Stimulated activated naive CD4-positive, alpha-beta T cell (primary cell): ENCODE measurements at places on chromosomes 7 and 10.

GRCh38 chr10:30917789-30918188, 113.9 kb downstream of the ZNF438 start:
- DNase-seq, result no peak

DNA sequence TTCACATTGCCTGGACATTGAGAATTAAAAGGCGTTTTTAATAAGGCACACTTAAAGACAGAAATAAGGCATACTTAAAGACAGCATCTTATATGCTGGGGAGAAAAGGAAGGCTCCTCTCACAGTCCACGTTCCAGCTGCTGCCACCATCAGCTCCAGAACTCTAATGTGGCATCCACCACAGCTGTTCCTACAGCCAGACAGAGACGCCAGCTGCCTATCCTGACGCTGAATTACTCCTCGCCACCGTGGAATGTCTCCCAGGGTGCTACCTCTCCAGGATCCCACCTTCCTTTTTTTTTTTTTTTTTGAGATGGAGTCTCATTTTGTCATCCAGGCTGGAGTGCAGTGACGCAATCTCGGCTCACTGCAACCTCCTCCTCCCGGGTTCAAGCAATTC, 30.8 kb downstream of the SLC37A3 start:
- no peak for DNase-seq

DNA sequence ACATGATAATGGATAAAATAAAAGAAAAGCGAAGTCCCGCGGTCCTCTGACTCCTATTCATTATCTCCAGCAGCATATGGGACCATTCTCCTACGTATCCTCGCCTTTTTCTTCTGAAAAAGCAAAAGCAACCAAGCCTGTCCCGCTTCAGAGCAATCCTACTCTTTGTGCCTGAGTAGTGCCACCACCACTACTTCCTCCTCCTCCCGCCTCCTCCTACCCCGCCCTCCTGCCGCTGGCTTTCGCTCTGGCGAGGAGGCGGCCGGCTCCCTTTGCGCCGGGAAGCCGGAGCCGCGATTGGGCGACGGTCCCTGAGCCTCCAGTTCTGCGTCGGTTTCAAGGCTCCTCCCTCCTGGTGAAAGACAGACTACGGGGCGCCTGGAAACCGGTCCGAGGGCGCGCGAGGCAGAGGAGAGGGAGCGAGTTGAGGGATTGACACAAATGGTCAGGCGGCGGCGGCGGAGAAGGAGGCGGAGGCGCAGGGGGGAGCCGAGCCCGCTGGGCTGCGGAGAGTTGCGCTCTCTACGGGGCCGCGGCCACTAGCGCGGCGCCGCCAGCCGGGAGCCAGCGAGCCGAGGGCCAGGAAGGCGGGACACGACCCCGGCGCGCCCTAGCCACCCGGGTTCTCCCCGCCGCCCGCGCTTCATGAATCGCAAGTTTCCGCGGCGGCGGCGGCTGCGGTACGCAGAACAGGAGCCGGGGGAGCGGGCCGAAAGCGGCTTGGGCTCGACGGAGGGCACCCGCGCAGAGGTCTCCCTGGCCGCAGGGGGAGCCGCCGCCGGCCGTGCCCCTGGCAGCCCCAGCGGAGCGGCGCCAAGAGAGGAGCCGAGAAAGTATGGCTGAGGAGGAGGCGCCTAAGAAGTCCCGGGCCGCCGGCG, at the start of gene FZD1:
TSS of gene FZD1 (plus strand) at position 388 of the 878 bp plus-strand sequence. CDS start at position 836, 448 bp downstream.
- no peak for DNase-seq

DNA sequence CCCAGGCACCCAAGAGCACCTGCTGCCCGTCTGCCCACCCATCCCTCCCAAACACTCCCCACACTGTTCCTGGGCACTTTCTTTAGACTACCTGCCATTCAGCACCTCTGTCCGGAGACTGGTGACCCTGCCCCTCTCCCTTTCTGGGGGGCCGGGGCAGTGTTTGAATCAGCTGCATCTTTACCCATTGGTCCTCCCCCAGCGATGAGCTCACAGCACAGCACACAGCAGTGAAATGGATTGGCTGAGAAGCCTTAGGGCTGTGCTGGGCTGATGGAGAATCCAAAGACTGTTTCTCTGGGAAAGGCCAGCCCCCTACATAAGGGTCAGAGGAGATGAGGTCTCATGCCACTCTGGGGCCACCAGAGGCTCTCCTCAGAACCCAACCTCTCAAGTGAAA, 40.2 kb downstream of the VWA2 start:
- no peak for DNase-seq

GRCh38 chr7:14687777-14688176, 214.8 kb downstream of the DGKB start:
- DNase-seq, result no peak

GRCh38 chr10:14659626-14660196, 115.0 kb downstream of the FAM107B start:
- DNase-seq, result peak; percentile 65

GRCh38 chr7:128384726-128385125, 23.2 kb upstream of the PRRT4 start:
- no peak for DNase-seq

DNA sequence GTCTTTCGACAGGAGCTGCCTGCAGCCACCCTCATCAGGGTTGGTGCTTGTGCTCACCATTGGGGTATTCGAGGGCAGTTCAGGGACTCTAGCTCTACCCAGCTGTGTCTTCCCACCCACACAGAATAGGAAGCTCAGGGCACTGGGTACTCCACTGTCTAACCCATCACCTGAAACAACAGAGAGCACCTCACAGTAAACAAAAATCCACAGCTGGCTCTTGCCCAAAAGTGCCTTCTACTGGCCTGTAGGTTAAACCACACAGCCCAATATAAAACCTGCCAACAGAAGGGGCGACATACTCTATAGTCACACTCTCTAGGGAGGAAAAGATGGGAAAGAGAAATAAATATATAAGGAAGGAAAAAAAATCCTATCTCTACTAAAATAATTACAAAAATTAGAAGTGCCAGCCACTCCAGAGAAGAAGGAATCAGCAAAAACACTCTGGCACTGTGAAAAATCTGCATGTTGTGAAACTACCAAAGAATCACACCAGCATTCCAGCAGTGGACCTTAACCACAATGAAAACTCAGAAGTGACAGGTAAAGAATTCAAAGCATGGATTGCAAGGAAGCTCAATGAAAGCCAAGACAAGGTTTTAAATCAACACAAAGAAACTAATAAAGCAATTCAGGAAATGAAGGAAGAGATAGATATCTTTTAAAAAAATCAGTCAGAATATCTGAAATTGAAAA, 110.0 kb downstream of the HGF start:
- no peak for DNase-seq

DNA sequence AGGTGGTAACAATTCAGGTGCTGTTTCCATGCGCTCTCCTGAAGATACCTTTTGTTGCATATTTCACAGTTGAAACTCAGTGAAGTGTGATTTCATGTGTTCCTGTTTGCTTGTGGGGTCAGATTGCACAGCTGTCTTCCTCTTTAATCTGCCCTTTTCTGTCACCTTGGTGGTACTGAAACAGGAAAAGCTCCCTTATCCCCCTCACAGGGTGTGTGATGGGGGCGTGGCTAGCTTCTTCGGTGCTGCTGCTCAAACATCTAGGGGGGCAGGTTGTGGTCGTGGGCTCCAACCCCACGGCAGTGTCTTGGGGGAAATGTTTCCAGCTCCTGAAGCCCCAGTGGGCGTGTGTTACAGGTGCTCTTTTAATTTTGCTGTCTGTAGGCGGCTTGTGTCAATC, 107.4 kb upstream of the KLF14 start:
- DNase-seq, result no peak

GRCh38 chr7:113521468-113521867, 397.3 kb downstream of the PPP1R3A start:
- no peak for DNase-seq

DNA sequence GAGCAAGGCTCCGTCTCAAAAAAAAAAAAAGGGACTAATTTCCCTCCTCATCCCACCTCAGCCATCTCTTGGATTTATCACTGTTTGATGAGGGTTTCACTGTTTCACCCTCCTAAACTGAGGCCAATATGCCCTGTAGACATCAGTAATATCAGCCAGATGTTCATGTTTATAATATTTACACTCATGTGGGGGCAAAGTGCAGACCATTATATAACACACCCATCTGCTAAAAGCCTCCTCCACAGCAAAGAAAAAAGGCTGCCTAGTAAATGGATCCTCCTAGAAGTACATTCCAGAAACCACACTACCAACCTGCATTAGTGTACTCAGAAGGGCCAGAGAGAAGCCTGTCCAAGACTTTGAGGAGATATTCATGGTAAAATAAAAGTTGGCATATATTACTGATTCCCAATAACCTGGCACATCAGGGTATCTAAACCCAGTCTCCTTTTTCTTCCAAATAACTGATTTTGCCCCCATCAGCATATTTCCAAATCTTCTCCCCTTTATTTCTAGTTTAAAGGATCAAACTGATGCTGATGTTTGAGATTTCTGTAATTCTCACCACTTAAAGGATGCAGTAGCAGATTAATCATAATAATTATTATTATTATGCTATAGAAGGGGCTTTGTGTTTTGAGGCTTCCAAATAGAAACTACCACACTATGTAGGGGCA, 55.1 kb downstream of the LGI1 start:
- DNase-seq, result no peak

DNA sequence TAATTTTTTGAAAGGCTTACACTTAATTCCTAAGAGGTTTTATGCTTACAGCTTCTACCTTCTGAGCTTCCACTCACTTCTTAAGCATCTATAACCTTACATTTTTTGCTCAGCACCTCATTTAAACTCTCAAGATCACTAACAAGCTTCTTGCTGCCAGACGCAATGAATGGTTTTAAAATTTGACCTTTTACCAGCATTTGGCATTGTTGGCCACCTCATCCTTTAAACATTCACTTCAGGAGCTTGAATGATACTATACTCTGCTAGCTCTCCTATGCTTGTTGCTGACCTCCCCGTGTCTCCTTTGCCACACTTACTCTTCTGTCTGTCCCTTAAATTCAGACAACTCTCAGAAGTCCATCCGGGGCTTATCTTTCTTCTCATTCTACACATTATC, 37.7 kb upstream of the ODAD2 start:
- no peak for DNase-seq

- no peak for DNase-seq
These were observed 56.3 kb downstream of the SFMBT2 start for GRCh38 chr10:7354330-7355047.

DNA sequence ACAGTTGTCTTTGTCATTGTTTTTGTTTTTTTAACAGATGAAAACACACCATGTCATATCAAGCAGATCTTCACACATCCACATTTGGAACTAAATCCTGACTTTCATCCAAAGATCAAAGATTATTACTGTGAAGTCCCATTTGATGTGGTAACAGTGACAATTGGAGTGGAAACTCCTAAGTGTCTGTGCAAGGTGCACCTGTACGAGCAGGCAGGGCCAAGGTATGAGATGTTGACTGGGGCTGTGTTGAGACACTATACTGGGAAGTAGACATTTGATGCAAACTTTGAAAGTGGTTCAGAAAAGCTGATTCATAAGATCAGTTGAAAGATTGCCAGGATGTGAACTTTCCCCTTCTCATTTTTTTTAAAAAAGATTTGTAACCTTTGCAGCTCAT, 152.3 kb downstream of the CPED1 start:
- no peak for DNase-seq

DNA sequence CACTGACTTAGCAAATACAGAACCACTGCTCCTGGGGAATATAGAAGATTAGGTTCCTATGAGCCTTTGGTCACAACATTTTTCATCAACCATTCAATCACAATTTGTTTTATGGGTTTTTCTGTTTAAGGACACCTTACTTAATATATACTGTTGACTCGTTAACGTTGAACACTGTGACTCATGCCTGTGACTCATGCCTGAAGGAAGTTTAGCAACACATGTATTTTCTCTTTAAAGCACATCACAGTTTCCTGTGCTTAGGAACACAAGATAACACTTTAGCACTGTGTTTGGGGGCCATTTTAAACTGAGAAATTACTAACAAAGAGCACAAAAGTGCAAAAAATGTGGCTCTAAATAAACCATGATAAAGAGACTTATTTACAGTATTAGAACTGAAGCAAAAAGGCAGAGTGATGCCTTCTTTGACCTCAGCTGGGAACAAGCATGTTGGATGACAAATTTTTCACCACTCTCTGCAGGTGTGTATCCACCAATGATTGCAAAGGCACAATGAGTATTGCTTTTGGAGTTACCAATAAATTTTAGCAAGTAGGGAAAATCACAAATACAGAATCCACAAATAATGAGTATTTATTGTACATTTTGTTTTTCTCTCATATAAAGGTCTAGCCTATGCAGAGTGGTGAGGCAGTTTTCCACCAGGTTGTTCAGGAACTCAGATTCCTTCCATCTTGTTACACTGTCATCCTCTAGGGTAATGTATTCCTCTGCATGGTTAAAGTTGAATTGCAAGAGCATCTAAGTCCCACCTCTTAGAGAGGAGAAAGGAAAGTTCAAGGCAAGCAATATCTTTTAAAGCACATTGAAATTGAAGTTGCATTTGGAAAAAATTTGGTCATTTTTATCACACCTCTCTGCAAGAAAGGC, 7.3 kb downstream of the FGFBP3 start:
- no peak for DNase-seq

- DNase-seq, result no peak
These were observed 16.1 kb downstream of the MYO1G start for GRCh38 chr7:44962483-44963251.

GRCh38 chr7:116547347-116547746, 22.5 kb downstream of the CAV1 start:
- no peak for DNase-seq

DNA sequence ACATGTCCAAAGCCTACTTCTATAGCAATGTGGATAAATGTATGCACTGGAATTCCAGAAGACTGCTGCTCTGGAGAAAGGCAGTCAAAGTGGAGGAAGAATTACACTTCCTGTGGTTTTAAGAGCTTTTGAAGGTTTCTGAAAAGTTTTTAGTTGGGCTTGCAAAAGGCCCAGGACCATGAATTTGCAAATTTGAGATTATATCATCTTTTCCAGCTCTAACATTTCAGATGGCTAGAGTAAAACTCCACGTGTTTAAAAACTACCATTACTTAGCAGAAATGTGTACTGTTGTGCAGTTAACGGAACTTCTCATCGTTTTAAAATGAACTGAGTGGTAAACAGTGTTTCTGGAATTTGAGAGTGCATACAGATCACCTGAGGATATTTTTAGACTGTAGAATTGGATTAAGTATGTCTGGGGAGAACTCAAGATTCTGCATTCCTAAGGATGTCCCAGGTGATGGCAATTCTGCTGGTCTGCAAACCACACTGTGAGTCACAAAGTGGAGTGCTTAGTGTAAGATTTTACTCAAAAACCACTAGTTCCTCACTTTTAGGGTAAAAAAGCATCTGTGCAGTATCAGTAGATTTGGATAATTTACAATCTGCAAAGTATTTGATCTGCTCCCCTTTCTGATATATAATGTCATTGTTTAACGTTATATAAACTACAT, 32.9 kb upstream of the CCDC71L start:
- DNase-seq, result no peak

DNA sequence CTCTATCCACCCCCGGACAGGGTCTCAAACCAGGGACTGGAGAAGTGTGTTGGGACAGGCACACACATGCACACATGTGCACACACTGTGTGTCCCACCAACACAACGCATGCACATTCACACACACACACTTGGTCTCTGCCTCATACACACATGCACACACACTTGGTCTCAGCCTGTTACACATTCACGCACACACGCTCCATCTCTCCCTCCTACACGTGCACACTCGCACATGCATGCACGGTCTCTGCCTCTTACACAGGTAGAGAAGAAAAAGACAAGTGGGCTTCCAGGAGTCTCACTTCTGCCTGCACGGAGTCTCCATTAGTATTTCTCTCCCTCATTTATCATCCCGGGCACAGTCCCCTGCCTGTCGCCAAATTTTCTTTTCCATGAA, 171.2 kb downstream of the EBF3 start:
- no peak for DNase-seq

GRCh38 chr7:80078159-80078731, 56.4 kb upstream of the GNAI1 start:
- no peak for DNase-seq
